ENCODE measurements at places on chromosomes 12 and 14.
A peak's percentile ranks its signal among the peaks of the same experiment; 100 is the strongest.

GRCh38 chr12:3182426-3182825, 105.2 kb downstream of the TSPAN9 start:
- DNase-seq, result no peak

- DNase-seq, result no peak
Observed at GRCh38 chr12:52615208-52615868, 3.0 kb downstream of the KRT73 start.

DNA sequence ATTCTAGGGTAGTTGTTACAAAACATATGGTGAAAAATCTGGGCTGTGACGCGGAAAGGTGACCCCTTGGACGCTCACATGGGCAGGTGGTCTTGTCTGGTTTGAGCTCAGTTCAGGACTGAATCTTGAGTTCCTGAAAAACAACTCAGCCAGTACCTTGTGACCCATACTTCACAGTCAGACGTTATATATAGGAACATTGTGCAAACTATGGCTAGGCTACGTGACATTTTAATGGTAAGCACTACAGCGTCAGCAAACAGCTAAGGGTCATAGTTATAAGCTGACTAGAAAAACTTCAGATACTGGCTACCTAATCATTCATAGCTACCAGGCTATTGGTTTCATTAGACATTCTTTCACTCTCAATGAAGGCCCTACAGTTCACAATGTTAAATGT, 14.8 kb upstream of the EDDM3A start:
- no peak for DNase-seq

DNA sequence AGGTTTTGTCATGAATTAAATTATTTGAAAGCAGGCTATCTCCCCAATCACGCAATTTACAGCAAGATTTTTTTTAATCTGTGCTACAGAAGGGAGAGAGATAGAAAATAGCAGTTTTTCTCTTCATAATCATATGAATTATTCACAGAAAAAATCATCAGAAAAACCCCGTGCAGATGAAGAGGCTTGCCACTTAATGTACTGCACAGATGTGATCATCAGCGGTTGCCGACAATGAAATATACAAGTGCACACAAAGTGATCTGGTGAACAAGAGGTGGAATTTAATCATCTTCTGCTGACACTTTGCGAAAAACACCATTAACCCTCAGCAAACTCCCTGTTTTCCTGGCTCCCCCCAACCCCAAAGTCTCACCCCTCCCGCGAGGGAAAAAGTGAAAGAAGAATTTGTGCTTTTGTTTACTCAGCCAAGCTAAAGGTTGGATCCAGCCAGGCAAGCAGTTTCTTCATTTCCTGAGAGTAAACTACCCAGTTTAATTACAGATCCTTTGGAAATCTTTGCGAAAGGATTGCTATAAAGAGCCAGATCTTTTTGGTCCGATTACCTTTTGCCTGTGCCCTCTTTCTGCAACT, 3.1 kb upstream of the LMO3 start:
- DNase-seq, result no peak

DNA sequence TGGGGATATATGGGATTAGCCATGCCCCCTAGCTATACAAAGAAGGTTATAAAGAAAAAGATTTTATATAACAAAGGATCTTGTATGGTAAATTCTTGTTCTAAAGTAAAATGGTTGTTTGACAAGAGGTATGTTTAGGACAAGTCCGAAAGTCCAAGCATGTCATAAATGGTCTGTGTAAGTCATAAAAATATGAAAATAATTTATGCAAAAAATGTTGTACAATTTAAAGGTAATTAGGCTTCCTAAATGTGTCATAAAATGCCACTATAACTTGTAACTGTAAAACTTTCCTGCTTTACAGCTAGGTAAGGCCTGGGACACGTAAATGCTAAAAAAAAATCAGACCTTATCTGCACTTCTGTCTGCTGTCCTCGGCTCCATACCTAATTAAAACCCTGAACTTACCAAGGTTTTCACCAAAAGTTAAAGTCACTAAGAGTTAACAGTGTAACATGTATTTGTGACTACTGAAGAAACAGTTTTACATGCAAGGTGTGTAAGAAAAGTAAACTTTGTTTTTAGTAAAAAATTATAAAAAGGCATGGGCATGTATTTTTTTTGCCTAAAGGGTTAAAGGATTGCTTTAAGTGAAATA, 110.0 kb upstream of the RESF1 start:
- peak; percentile 60 for DNase-seq

DNA sequence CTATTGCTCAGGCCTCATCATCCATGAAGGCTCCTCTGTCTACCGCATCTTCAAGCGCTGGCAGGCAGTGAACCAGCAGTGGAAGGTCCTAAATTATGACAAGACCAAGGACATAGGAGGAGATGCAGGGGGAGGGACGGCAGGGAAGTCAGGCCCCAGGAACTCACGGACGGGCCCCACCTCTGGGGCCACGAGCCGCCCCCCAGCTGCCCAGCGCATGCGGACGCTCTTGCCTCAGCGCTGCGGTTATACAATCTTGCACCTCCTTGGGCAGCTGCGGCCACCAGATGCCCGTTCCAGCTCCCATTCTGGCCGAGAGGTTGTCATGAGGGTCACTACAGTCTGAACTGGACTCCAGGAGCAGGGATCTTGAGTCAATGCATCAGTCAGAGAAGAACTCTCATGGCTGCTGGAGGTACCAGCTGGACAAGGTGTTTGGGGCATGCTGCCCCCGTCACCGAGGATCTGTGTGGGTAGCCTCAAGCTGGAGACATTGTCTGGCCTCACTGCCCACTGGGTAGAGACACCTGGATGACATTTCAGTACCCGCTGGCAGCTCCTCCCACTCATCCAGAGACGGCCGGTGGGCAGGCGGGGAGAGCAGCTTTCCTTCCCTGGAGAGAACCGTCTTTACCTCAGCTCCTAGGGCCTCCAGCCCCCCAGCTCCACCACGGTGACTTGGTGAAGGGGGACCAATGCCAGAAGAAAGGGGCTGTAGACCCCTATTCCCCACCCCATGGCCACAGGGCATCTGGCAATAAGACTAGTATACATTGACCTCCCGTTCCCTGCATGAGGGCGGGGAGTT, 3.9 kb downstream of the MARCHF9 start:
- no peak for DNase-seq

- no peak for DNase-seq
Observed at GRCh38 chr12:75101781-75102180, 107.9 kb downstream of the KCNC2 start.

DNA sequence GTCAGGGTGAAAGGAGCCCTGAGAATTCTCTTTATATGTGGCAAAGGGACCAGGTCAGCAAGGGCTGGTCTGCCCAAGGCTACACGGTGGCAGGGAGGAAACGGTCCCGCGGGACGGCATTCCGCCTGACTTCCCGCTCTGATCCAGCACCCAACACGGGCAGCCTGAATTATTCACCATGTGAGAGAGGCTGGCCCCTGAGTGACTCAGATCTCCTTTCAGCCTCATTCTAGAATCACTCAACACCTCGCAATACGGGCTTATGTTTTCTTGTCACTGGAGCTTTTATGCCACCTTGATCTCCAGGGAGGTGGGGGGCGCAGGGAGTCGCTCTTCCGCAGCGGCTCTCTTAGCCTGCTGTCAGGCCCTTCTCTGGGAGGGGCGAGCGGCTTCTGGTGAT, 8.5 kb downstream of the LRTM2 start:
- DNase-seq, result no peak

DNA sequence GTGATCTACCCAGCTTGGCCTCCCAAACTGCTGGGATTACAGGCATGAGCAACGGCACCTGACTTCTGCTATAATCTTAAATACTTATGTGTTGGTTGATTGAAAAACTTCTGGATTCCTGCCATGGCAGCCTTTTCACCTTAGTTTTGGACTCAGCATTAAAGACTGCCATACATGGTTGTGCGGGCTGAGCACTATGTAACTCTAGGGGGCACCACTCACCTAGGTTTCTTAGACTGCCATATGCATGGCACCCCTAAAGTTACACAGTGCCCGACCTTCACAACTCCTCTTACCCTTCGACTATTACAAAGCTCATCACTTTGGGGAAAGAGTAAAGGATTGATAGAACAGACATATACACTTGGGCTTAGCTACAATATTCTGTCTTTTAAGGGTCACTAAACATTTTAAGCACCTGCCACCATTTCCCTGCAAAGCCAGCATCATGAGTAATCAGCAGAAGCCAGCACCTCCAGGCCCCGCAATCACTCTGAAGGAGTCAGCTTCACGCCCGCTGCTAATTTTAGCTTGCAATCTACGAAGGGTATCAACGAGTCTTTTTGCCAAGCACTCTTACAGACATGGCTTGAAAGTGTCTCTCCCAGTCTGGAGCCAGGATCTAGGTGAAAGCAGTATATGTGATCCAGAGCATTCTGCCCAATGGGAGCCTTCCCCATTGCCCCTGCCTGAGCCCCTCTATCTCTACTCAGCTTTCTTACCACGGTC, 59.8 kb downstream of the SUDS3 start:
- DNase-seq, result peak; percentile 39

- no peak for DNase-seq
Observed at GRCh38 chr12:68326716-68327115, 5.4 kb downstream of the MDM1 start.

- no peak for DNase-seq
Observed at GRCh38 chr14:104404922-104405321, 174.6 kb upstream of the C14orf180 start.

DNA sequence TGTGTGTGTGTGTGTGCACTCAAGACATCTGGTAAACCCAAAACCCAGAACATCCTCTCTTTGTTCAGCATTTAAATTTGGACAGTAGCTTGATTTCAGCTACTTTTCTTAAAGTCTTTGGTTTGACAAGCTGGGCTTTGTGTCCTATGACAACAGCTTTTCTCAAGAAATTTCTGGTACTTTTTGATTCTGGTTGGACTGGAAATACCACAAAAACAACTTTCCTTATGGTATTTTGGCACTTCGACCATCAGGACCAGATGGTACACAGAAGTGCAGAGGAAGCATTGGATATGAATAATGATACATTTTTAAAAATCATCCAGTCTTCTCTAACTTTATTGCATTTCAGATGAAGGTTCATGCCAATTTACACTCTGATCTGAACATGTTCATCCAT, 286.6 kb upstream of the FLRT2 start:
- DNase-seq, result no peak

DNA sequence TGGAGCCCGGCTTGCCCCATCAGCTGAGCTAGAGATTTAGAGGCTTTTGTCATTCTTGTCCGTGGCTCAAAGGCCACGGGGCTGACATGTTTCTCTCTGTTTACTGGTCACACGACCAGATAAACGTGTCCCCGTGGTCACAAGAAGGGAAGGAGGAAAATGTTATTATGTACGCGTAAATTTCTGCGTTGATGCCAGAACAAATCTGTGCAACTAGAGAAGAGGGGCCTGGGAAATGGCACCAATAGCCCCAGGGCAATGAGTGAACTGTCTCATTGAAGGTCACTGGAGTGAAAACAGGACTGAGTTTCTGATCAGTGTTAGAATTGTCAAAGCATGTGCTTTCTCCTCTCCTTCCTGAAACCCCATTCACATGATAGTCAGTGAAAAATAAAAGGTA, 25.3 kb downstream of the OAS2 start:
- no peak for DNase-seq

GRCh38 chr12:46207644-46208043, 61.2 kb downstream of the SLC38A1 start:
- DNase-seq, result no peak

DNA sequence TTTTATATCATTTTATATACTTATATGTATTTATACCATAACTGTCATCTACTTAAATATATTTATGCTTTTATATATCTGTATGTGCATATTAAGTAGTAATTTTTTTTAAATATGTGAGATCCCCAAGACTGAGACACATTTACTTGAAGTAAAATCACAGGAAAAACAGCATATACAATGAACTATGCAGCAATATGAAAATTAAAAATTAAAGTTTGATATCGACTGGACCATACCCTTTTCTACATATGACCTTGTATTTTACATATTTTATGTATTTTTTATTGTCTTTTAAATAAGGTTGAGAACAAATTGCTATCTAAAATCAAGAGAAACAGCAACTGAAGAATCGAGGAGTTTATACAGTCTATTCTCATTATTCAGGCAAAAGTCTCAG, 50.0 kb downstream of the TSPAN19 start:
- no peak for DNase-seq

GRCh38 chr14:38791862-38792261, 311.2 kb downstream of the SEC23A start:
- no peak for DNase-seq

- DNase-seq, result no peak
Observed at GRCh38 chr14:53608369-53608768, 348.3 kb downstream of the BMP4 start.

- DNase-seq, result no peak
Observed at GRCh38 chr12:103745962-103746361, 95.1 kb downstream of the NT5DC3 start.

Data from NAMALWA (cell line).